ENCODE measurements at places on chromosomes 16 and 17. TPM values are rescaled to one million over a fixed set of nuclear protein-coding genes. Genes with fewer than 3 reads are reported as not detected.

The MPHOSPH6 gene
- total RNA-seq, result 46.3 TPM

The HAS3 gene
- not detected for total RNA-seq

GRCh38 chr17:64115822-64116534 lies 14.0 kb downstream of the ERN1 start:
- DNase-seq, result no peak

The SLC6A2 gene
- not detected for total RNA-seq

- DNase-seq, result no peak
Observed at GRCh38 chr17:82154881-82155331, 56.9 kb upstream of the FASN start.

The CACNG3 gene
- not detected for total RNA-seq

The KRT32 gene
- total RNA-seq, result not detected

DNA sequence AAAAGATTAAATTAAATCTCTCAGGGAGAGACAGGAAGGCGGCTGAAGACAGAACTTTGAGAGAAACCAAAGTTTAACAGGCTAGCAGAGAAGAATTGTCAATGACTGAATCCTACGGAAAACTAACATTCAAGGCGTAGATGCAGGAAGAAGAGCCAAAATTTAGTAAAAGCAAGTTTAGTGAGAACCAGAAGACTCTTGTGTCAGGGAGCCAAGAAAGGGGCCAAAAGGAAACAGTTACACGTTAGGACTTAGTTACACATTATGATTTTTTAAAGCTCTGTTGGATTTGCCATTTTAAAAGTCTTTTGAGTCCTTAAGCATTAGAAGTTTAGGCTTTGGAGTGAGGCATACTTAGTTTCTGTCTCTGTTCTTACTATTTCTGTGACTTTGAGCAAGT lies 164.6 kb downstream of the CHD9 start:
- no peak for DNase-seq

The P2RX1 gene
- total RNA-seq, result 0.21 TPM

The KRTAP3-2 gene
- not detected for total RNA-seq

The VAT1L gene
- total RNA-seq, result not detected

DNA sequence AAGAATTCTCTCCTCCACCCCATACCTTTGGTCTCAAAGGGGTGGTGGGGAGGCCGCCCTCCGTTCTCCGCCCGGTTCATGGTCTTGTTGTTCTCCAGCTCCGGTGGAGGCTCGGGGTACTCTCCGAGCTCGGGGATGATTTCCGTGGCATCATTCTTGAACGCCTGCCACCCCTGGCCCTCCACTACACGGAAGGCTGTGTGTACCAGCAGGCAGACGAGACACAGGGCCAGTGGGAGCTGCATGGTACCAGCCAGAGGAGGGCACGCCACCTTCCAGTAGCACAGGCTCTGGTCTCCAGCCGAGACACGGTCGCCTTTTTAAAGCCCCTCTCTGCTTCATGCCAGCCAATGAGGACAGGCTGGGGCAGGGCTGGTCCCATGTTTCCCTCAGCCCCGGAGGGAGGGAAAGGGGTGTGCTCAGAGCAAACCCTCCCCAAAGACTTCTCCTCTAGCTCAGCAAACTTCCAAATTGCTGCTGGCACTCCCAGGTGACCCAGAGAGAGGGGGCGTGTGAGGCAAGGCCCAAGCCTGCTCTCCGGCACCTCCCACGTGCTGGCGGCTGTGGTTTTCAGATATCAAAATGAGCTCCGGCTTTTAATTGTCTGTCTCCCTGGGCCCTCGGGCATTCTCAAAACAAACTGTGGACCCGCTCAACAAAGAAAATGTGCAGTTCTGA lies at the start of gene SOST:
SOST (minus strand) TSS at position 295 of the 678 bp plus-strand sequence; CDS start at position 245, 50 bp downstream.
- DNase-seq, result no peak

GRCh38 chr17:78490673-78491072 lies 86.5 kb downstream of the DNAH17 start:
- DNase-seq, result no peak

The ABCA9 gene
- 0.68 TPM for total RNA-seq

GRCh38 chr17:16938031-16938430 lies 33.9 kb downstream of the TNFRSF13B start:
- no peak for DNase-seq

DNA sequence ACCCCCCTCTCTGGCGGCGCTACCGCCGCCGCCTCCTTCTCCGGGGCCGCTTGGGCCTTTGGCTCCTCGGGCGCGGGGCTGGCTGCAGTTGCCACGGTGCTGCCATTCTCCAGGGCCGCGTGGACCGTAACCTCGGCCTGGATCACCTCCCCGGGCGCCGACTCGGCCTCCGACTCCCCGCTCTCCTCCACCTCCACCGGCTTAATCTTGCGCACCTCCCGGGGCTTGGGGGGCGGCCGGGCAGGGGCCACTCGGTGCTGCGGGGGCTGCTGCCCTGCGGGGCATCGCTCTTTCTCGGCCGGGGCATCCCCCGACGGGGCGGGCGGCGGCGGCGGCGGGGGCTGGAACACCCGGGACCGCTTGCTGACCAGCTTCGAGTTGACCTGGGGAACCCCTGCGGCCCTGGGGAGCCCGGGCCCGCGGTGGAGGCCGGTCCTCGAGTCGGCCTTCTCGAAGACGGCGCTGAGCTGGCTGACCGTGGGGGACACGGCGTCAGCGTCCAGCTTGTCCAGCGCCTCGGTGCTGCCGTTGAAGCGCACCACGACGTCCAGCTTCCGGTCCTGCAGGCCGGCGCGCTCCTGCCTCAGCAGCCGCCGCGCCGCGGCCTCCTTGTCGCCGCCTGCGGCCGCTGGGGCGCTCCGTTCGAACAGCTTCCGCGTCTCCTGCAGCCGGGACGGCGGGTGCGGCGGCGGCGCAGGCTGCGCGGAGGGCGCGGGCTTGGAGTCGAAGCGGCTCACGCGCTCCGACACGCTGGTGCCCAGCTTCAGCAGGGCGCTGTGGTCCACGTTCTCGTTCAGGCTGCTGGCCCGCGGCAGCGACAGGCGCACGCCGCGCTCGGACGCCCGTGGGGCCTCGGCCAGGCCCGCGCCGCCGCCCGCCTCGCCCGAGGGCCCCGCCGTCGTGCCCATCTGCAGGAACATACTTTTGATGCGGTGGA lies 792 bp downstream of the PPP1R9B start:
- DNase-seq, result peak; percentile 56

GRCh38 chr17:64496786-64497564 lies at the start of gene POLG2:
TSS of gene POLG2 (minus strand) at chr17:64497054. CDS start at chr17:64496968, 86 bp downstream.
- DNase-seq, result peak; percentile 96

DNA sequence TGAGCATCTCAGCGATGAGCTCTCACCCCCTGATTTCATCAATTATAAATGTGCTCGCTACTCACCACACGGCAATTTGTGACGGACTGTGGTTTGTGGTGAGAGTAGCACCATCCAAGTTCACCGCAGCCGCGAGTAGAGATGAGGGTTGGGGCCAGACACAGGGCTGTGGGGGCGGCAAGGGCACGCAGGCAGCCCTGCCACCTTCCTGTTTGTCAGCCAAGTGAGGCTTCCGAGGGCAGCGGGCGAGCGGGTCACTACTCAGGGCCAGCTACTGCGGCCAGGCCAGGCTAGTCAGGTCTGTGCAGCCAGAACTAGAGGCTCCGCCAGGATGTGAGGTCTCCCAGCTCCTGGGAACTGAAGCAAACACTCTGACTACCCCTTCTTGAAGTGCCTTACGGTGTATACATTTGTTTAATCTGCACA lies 39.6 kb upstream of the MEOX1 start:
- peak; percentile 98 for DNase-seq

The TM4SF5 gene
- total RNA-seq, result not detected
